GM12864 (cell line): ENCODE measurements at places on chromosomes 13 and 19.

- DNase-seq: no peak
Measured at GRCh38 chr13:50125304-50125553, 110.0 kb downstream of the KCNRG start.

DNA sequence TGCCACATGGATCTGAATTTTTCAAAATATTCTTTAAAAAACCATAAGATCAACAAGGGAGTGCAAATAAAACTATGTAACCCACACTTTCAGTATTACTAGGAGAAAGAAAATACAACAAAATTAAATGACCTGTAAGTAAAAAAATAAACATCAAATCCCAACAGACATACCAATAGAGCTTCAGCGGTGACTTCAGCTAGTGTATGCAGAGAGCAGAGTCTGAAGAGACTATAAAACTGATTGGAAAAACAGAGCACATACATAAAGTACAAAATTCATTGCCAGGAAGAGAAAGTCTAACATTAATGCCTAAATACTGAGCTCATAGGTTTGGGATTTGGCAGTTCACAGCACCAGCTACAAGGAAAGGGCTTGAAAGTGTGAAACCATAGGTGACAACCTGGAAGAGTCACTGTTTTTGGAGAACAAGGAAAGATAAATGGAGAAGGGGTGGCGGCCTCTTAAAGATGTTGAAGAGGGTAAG, 291.1 kb downstream of the LMO7 start:
- no peak for DNase-seq

DNA sequence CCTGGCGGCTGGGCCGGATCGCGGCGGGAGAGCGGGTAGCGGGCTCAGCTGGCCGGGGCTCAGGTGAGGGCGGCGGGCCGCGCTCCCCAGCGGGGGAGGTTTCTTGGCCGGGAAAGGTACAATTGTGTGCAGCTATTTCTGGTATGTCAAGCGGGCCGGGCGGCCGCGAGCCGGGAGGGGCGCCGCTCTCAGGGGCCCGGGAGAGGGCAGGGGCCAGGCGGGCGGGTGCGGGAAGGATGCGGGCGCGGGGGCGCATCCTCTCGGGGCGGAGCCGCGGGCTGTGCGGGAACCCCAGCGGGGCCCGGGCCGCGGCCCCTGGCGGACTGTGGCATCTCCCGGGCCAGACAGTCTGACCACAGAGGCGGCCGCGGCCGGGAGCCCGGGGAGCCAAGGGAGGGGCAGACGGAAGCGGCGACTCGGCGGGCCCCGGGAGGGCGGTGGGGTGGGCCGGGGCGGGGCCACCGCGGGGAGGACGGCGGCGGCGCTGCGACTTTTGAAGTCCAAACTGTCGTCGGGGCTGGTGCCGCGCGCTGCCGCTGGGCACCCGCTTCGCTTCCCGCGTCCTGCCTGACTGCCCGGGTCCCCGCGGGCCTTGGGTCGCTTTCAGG, at the start of gene LMO7:
Gene LMO7 (plus strand): TSS at position 503 of the 608 bp plus-strand sequence. CDS start 328 bp downstream, outside the sequence.
- no peak for DNase-seq

GRCh38 chr13:78881054-78881453, 222.1 kb upstream of the OBI1 start:
- DNase-seq: no peak

DNA sequence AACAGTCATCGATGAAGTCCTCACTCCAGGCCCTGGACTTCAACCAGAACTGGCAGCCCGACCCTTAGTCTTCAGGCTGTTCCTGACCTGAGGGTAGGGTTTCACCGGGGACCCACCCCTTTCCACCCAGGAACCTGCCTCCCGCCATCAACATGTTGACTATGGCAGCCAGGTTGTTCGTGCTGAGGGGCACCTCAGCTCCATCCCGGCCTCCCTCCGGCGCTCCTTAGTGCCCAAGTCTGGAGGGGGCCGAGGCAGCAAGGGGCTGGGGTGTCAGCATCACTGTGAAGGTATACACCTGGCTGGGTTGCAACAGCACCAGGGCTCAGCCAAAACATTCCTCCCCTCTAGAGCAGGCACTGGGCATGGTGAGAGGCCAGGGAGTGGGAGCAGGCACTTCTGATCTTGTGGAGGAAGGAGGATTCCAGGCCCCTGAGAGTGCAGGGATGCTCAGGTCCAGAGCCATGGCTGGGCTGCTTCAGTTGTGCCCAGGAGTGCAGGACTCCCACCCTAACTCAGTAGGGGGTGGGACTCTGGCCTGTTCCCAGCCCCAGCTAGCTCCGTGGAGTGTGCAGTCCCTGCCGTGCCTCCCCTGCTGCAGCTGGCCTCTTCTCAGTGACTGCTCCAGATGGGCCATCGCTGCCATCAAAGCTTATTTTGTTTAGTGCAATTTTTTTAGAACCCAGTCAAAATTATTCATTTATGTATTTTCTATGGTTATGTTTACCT, 1445.9 kb downstream of the PCDH9 start:
- DNase-seq: no peak
